Ureter (tissue), 1 donor: ENCODE measurements at places on chromosomes 4 and X. TPM values are rescaled to one million over a fixed set of nuclear protein-coding genes. Genes with fewer than 3 reads are reported as not detected.

CLCN4 gene
- total RNA-seq, result 2.2 TPM

TCEAL2 gene
- 11.7 TPM for total RNA-seq

QRFPR gene
- total RNA-seq, result 0.21 TPM

CXCR3 gene
- total RNA-seq, result 0.89 TPM

SNCA gene
- total RNA-seq, result 5.3 TPM

ADH6 gene
- total RNA-seq, result 3.1 TPM

ZNF518B gene
- 25.0 TPM for total RNA-seq

LRCH2 gene
- 7.4 TPM for total RNA-seq

FOXP3 gene
- total RNA-seq, result 0.49 TPM

PGRMC2 gene
- 80.5 TPM for total RNA-seq

TECRL gene
- total RNA-seq, result 0.16 TPM

AFM gene
- not detected for total RNA-seq

C1QTNF7 gene
- total RNA-seq, result 4.3 TPM

CT83 gene
- total RNA-seq, result not detected

TEX13D gene
- total RNA-seq, result not detected

F8A2 gene
- total RNA-seq, result not detected

DSPP gene
- not detected for total RNA-seq

GLOD5 gene
- total RNA-seq, result not detected

ZAR1 gene
- total RNA-seq, result not detected

RPL36A gene
- total RNA-seq, result 427 TPM

BEX5 gene
- total RNA-seq, result 3.7 TPM

CENPVL2 gene
- not detected for total RNA-seq

SSX1 gene
- not detected for total RNA-seq

PABPC1L2B gene
- not detected for total RNA-seq

GPR82 gene
- total RNA-seq, result 0.26 TPM

KIAA1210 gene
- total RNA-seq, result 4.9 TPM

CFAP99 gene
- total RNA-seq, result not detected

ZIC3 gene
- total RNA-seq, result not detected

AREG gene
- total RNA-seq, result 7.4 TPM

PF4V1 gene
- not detected for total RNA-seq

SH3BGRL gene
- total RNA-seq, result 111 TPM

BANK1 gene
- total RNA-seq, result 14.1 TPM

RRH gene
- total RNA-seq, result 0.34 TPM

PAGE2 gene
- not detected for total RNA-seq

AMOT gene
- 27.5 TPM for total RNA-seq

USP11 gene
- 108 TPM for total RNA-seq

TMEM144 gene
- 26.2 TPM for total RNA-seq
